ENCODE measurements at places on chromosomes 1 and 21.

- no peak for DNase-seq
These were observed 43.2 kb upstream of the COL6A1 start for GRCh38 chr21:45938453-45938755.

GRCh38 chr21:19048098-19048672 is 644.6 kb upstream of the TMPRSS15 start:
- no peak for DNase-seq

DNA sequence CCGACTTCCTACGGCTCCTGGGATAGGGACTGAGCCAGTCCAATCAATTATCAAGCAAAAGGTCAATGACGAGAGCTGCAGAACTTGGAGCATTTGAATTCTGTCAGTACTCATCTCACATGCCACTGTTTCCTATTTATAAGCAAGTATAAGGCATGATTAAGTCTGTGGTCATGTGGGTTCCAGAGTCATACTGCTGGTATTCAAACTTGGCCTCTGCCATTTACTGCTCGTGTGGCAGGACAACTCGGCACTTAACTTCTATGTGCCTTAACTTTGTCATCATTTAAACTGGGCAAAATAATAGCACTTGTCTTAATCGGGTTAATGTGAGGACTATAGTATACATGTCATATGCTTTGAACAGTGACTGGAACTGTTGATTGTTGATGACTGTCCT is 44.9 kb upstream of the TNFSF18 start:
- DNase-seq, result no peak

DNA sequence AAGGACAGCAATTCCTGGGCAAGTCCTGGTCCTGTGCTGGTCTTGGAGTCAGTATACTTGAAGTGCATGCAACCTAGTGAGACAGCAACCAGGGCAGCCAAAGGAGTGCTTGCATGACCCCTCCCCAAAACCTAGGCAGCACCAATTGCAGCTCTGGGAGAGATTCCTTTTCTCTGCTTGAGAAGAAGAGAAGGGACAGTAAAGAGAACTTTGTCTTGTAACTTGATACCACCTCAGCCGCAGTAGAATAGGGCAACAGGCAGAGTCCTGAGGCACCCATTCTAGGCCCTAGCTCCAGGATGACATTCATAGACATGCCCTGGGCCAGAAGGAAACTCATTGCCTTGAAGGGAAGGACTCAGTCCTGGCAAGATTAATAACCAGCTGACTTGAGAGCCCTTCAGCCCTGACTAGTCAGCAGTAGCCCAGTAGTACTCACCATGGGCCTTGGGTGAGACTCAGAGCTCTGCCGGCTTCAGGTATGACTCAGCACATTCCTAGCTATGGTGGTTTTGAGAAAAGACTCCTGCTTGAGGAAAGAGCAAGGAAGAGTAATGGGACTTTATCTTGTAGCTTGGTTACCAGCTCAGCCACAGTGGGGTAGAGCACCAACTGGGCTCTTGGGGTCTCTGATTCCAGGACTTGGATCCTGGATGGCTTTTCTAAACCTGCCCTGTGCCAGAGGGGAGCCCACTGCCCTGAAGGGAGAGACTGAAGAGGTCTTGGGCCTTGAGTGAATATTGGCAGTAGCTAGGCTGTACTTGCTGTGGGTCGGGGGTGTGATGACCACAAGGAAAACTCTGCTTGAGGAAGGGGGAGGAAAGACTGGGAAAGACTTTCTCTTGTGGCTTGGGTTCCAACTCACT is 51.7 kb upstream of the ACADM start:
- DNase-seq, result no peak

- no peak for DNase-seq
These were observed 130.3 kb downstream of the CLIC6 start for GRCh38 chr21:34799092-34799491.

DNA sequence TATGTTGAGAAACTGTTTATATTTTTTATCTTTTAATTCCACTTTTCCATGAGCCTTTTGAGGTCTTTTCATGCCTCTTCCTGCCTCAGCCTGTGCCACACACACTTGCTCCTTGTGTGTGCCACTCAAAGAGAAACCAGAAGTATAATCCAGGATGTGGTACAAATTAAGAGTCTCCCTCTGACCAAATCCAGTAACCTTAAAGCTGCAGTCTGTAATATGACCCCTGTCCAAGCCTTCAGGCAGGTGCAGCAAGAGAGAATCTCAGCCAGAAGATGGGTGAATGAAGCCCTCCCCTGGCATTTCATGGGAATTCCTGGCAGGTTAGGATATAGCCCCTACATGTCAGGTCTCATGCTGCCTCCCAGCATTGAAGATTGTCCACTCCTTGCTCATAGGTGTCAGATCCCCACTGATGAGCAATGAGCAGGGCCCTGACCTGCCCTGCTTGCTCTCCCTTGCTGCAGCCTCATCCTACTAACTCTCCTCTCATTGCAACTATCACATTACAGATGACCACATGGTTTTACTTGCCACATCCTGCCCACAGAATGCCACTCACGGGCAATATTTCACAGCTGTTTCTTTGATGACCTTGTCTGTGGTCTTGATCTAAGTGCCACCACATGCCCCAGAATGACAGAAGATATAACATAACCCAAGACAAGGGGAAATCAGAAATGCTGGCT is 169.3 kb downstream of the SEC16B start:
- DNase-seq, result no peak

GRCh38 chr1:68329096-68329835 is 96.9 kb upstream of the WLS start:
- no peak for DNase-seq

DNA sequence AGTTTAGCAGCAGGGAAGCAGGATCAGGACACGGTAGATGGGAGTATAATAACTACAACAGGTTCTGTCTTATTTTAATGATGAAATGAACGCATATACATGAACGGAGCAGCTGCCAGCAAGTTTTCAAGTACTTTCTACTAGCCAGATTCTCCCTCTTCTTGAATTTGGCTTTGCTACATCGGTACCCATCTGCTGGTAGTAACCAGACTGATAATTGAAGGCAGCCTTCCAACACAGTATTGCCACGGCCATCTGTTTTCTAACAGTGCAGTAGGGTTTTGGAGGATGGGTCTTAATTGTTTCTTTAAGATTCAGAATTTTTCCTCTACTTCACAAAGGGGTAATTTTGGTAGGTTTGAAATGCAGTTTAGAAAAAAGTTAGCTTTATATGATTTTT is 33.4 kb downstream of the CENPF start:
- no peak for DNase-seq

GRCh38 chr1:170630977-170631376 is 33.0 kb upstream of the PRRX1 start:
- DNase-seq, result no peak

DNA sequence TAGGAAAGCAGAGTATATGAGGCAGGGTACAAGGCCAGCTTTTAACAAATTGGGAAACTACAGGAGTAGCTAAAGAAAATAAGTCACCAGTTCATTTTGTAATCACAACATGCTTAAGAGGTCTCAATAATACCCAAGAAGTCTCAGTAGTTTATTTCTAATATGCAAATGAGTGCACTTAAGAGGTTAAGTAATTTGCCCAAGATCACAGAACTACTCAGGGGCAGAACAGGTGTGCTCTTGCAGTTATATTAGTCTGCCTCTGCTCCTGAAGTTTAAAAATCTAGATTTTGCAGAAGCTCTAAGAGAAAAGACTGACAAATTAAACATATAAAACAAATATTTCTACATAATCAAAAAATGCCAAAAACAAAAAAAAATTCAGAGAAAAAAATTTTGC is 6.9 kb downstream of the EPS15 start:
- DNase-seq, result no peak

DNA sequence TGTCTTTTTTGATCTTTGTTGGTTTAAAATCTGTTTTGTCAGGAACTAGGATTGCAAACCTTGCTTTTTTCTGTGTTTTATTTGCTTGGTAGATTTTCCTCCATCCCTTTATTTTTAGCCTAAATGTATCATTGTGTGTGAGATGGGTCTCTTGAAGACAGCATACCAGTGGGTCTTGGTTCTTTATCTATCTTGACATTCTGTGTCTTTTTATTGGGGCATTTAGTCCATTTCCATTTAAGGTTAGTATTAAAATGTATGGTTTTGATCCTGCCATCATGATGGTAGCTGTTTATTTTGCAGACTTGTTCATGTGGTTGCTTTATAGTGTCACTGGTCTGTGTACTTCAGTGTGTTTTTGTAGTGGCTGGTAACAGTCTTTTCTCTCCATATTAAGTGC is 14.1 kb downstream of the ZNF678 start:
- no peak for DNase-seq

DNA sequence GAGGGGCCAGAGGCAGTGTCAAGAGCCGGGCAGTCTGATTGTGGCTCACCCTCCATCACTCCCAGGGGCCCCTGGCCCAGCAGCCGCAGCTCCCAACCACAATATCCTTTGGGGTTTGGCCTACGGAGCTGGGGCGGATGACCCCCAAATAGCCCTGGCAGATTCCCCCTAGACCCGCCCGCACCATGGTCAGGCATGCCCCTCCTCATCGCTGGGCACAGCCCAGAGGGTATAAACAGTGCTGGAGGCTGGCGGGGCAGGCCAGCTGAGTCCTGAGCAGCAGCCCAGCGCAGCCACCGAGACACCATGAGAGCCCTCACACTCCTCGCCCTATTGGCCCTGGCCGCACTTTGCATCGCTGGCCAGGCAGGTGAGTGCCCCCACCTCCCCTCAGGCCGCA is at the start of gene BGLAP:
BGLAP (plus strand) TSS at position 259 of the 400 bp plus-strand sequence; CDS start at position 307, 48 bp downstream.
- DNase-seq, result no peak

- no peak for DNase-seq
These were observed 3.3 kb upstream of the MX2 start for GRCh38 chr21:41358193-41359166.

DNA sequence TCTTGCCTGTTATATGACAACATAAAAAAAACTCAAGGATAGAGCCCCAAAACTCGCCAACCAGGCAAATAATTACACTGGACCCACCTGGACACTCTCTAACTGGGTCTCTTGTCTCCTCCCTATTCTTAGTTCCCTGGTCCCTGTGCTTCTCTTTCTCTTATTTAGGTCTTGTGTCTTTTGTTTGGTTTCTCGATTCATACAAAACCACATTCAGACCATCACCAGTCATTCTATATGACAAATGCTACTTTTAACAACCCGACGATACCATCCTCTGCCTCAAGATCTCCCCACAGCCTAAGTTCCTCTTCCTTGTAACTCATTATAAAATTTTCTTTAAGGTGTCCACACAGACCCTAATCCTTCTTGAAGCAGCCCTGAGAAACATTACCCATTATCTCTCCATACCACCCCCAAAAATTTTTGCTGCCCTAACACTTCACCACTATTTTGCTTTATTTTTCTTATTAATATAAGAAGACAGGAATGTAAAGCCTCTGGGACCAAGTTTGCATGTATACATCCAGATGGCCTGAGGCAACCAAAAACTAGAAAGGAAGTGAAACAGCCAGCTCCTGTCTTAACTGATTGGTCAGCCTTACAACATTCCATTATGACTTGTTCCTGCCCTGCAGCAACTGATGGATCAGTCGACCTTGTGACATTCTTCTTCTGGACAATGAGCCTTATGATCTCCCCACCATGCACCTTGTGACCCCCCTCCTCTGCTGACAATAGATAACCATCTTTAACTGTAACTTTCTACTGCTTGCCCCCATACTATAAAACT is 638.2 kb downstream of the AMY1C start:
- no peak for DNase-seq

GRCh38 chr1:6627031-6627430 is 2.4 kb downstream of the THAP3 start:
- DNase-seq, result no peak

DNA sequence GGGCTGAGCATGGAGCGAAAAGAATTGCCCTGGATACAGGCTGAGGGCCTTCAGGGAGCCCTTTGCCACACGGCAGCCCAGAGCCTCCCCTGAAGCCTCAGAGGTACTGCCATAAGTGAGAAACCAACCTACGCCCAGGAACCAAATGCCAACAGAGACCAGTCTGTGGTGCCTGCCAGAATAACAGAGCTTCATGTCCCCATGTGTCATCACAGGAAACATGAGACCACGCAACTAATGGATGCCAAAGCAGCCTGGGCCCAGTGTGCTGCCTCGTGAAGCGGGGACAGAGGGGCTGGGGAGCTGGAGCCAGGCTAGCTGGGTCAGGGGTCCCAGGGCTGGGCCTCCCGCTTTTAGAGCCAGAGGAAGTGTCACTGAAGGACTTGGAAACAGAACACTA is 18.7 kb upstream of the STUM start:
- DNase-seq, result no peak

- no peak for DNase-seq
These were observed 548 bp upstream of the CDC20 start for GRCh38 chr1:43358121-43358745.

GRCh38 chr1:37731312-37732019 is 33.5 kb downstream of the EPHA10 start:
- DNase-seq, result no peak

GRCh38 chr1:4603295-4604110 is 50.9 kb upstream of the AJAP1 start:
- DNase-seq, result no peak

DNA sequence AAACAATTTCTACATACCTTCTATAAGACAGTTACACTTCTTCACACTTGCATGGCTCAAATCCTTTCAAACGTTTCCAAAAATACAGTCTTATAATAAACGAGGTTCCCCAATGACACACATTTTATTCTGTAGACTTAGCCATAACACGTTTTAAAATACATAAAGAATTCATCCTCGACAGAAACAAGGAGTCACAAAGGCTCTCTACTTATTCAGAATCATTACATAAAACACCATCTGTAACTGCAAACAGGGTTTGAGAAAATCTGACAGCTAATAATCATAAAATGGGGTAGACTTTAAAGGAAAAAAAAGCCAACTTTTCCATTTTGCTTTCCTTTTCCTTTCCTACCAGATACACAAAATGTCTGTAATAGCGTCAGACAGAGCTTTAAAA is 1.8 kb downstream of the PIK3R3 start:
- no peak for DNase-seq

DNA sequence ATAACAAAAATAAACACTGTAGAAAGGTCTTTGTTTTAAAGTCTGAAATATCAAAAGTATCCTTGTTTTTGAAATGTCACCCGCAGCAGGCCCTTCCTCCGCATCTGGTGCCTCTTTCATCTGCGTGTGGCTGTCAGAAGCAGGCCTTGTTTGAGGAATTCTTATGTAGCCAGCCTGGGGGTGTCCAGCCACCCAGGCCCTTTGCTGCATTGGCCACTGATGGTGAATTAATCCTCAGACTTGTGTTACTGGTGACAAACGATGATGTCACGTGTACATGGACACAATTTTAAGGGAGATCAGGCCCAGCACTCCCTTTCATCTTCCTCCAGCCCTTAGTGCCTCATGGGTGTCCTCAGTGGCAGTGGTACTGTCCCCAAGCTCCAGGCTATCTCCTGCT is 208.0 kb upstream of the GALNT2 start:
- DNase-seq, result no peak

Data from activated CD8-positive, alpha-beta memory T cell treated with anti-CD3 and anti-CD28 coated beads, Interleukin-2, amount 50 U/mL, for 4 hours (primary cell).